ENCODE measurements at places on chromosomes 7 and 10. TPM values are rescaled to one million over a fixed set of nuclear protein-coding genes. Genes with fewer than 3 reads are reported as not detected.

Gene ACBD7
- 5.1 TPM for total RNA-seq

Gene HOXA7
- 10.2 TPM for total RNA-seq

Gene IL15RA
- 3.7 TPM for total RNA-seq

Gene EIF4H
- 227 TPM for total RNA-seq

Gene PPP1R17
- total RNA-seq: not detected

Gene TDRD1
- total RNA-seq: 0.06 TPM

Gene CPXM2
- total RNA-seq: 9.5 TPM

Gene KLLN
- 0.99 TPM for total RNA-seq

Gene TMEM254
- 22.7 TPM for total RNA-seq

Gene GALNT17
- total RNA-seq: 10.8 TPM

Gene TRIM4
- total RNA-seq: 28.1 TPM

Gene MLXIPL
- total RNA-seq: 9.3 TPM

Gene PITX3
- 3.7 TPM for total RNA-seq

Gene HTR5A
- total RNA-seq: not detected

Gene LBX1
- 1.5 TPM for total RNA-seq

Gene GHRHR
- not detected for total RNA-seq

Gene GRB10
- 57.0 TPM for total RNA-seq

Gene NPC1L1
- 1.2 TPM for total RNA-seq

Gene IFIT5
- 15.6 TPM for total RNA-seq

Gene COL26A1
- total RNA-seq: 21.9 TPM

Gene CRPPA
- total RNA-seq: 6.8 TPM

Gene PKD2L1
- not detected for total RNA-seq

Gene CRYGN
- 1.2 TPM for total RNA-seq

Gene FOXP2
- total RNA-seq: 6.8 TPM

Gene HOXA4
- 3.7 TPM for total RNA-seq

Gene C7orf33
- total RNA-seq: not detected

All from metanephros (tissue), 2 donors.